ENCODE measurements at places on chromosomes 12 and 14.

DNA sequence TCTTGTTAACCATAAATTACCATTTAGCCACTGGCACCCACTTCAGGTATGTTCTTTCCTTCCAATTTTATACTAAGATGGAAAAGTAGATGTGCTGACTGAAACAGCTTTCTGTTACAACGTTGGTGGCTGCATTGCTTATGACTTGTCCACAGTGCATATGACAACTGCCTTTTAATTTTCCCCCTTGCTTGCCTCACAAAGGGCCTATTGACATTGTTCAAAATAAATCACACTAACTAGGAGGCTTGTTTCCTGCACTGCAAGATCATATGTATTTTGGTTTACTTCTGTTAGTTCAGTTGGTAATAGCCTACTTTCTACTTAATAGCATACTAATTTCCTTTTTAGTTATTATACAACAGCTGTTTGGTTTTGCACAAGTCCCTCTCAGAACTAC lies 55.4 kb downstream of the SCAF11 start:
- no peak for DNase-seq

DNA sequence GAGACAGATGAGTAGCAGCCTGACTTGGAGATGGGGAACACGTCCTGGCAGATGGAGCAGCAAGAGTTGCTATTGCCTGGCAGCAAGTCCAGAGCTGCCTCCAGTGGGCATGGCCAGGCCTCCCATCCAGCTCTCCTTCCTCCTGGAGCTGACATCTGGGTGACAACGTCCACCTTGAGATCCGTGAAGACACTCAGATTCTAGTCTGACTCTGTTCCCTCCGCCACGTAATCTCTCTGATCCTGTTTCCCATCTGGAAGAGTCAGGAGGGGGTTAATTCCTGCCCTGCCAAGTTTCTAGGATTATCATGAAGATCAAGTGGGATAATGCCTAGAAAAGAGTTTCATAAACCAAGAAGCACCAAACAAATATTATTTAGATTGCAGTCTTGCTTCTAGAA lies 65.3 kb upstream of the FAM181A start:
- DNase-seq = no peak

GRCh38 chr14:25041898-25042297 lies 8.0 kb downstream of the STXBP6 start:
- DNase-seq = no peak

- DNase-seq = no peak
Measured at GRCh38 chr12:94187361-94187760, 39.0 kb downstream of the PLXNC1 start.

DNA sequence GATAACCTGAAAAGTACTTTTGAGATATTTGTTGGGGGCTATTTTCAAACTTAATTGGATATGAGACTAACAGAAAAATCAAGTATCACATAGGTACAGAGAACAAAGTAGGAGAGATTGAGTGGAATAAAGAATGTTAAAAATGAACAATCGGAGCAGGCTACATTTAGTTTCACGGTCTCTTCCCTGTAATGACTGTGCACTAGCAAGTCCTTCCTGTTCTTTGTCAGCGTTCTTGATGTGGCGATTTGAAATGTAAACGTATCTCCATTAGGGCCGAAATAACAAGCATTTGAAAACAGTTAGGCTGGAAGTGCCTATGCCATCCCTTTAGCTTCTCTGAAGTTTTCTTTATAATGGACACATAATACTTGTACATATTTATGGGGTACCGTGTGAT lies 31.0 kb downstream of the SLC25A29 start:
- no peak for DNase-seq

- no peak for DNase-seq
Measured at GRCh38 chr12:64944966-64945365, 120.5 kb downstream of the TBC1D30 start.

DNA sequence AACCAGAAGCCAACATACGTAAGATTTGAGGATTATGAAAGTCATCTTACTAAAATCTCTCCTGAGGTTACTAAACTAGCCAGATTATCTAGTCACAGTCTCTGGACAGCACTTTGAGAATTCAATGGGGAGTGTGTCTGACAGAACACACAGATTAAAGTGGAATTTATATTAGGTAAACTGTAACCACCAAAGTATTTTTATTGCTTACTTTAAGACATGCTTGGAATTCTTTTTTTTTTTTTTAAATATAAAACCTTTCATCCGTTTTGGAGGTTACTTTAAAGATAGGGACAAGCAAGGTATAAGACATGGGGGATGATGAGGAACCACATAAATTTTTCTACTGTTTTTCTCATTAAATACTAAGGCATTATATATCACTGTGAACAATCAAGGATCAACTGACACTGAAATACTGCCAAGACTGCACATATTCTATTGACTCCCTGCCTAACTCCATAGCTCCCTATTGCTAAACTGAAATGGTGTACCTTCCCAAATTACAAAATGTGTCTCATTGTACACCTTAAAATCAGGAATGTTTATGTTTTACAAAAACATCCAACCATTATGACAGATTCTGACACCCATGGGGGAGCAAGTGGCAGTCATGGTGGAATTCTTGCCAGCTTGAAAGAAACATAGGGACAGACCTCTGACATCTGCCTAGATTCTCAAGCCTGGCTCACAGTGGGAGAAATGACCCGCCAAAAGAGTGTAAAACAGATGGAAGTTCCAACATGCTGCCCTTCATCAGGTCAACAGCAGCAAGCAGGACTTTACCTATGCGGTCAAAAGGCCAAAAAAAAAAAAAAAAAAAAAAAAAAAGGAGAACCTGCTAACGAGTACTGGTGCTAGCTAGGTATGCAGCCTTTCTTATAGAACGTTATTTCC lies 239.3 kb downstream of the MED13L start:
- no peak for DNase-seq

DNA sequence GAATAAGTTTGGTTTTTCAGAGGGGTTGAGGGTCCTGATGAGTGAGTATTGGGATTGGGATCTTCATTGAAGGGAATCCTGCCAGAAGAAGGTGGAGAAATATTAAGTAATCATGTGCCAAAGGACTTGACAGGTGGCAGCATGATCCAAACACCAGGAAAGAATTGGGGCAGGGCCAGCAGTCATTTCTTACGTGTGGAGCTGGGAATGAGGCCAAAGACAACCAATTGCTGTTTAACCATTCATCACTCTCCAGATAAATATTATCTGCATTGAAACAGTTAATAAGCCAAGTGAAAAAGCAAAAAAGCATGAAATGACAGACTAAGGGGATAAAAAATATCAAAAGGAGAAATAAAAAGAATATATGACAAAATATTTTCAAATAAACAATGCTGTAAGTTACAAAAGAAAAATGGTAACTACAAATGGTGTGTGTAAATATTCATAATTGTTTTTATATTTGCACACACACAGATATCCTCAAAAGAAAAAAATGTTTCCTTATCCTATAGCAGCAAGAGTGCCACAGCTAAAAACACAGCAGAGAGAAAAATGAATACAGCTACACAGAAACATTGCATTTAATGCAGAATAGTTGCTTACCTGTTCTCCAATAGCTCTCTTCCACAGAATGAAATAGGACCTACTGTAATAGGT lies 26.2 kb downstream of the C2CD5 start:
- no peak for DNase-seq

GRCh38 chr12:128078301-128078971 lies 188.5 kb upstream of the TMEM132C start:
- DNase-seq = no peak

- no peak for DNase-seq
Measured at GRCh38 chr14:103519043-103519836, 3.4 kb downstream of the CKB start.

DNA sequence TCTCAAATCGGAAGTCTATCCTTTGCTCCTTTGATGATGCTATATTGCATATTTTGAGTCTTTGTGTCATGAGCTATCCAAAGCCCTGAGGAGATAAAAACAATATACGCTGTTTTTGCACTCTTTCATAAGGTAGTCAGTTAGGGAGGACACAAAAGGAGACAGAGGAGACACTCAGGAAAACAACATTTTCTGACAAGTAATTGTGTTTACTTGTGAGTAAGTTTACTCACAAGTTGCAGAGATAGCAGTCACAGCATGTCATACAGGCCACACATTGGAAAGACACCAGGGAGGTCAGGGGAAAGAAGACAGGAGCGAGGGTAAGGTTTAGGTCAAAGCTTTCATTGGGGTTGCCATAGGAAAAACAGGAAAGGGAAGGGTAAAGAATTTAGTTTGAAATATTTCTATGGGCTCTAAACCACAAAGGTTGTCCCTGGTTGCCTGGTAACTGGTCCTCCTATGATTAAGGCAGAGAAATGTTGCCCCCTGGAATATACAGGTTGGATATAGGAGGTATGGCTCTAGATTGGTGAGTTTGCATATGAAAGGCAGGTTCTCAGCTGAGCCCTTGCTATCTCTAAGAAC lies 7.4 kb upstream of the GABARAPL1 start:
- no peak for DNase-seq

- no peak for DNase-seq
Measured at GRCh38 chr14:32938719-32939253, at the start of gene NPAS3. Gene NPAS3, plus strand, starts transcription at chr14:32938879.

DNA sequence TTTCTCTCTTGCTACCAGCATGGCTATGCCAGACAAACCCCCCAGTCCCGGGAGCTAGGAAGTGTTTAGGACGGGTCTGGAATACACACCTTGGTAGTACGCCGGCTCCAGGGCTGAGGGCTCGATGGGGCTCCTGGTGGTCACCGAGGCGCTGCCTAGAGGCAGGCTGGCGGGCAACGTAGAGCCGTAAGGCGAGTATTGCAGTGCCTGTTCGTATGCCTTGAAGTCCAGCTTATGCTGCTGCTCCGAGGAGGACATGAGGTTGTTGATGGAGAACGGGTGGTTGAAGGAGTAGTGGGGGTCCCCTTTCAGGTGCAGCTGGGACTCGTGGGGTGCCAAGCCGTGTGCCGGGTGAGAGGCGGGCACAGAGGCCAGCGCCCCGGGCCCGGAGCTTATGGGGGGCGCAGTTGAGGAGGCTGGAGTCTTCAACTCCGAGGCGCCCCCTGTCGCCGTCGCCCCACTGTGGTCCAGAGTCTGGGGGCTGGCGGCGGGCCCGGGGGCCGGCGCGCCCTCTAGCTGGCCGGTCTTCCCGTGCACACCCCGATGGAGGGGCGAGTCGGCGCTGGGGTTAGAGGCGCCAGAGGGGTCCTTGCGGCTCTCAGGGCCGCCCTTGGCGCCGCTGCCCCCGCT lies 3.6 kb downstream of the FOXA1 start:
- no peak for DNase-seq

GRCh38 chr12:12138203-12139154 lies 67.7 kb downstream of the BCL2L14 start:
- DNase-seq = no peak

DNA sequence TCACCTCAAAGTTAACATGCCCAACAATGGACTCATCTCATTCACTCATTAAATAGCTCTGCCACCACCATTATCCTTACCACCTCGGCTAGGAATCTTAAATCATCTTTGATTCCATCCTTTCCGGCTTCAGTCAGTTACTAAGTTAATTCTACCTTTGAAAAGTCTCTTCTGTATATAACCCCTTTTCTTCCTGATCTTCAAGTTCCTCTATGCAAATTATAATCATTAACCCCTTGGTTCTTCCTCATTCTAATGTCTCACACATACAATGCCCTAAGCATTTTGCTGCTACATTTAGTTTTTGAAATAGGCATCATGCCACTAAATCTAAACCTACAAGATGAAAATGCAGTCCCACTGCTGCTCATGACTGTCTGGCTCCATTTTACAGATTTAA lies 51.6 kb downstream of the ATP2B1 start:
- no peak for DNase-seq

GRCh38 chr14:91035855-91036254 lies 24.6 kb downstream of the RPS6KA5 start:
- DNase-seq = no peak

DNA sequence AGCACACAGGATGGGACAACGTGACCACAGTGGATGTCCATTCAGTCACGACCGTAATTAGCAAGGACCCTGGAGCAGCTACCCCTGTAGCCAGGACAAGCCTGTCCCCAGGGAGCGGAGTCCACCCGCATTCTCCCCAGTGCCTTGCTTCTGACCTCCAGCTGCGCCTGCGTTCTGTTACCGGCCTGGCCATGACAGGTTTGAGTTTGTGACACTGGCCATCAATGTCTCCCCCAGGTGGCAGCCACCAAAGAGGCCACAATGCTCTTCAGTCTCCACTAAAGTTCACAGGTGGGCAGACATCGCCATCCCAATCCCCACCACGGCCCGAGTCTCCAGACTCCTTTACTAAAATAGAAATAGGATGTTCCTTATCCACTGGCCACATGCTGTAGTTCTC lies 96.7 kb downstream of the TMEM132D start:
- no peak for DNase-seq

GRCh38 chr14:74492776-74493342 lies at the start of gene NPC2:
Gene NPC2, minus strand, starts transcription at chr14:74493305. Its CDS starts 31 bp downstream, at chr14:74493274.
- no peak for DNase-seq

DNA sequence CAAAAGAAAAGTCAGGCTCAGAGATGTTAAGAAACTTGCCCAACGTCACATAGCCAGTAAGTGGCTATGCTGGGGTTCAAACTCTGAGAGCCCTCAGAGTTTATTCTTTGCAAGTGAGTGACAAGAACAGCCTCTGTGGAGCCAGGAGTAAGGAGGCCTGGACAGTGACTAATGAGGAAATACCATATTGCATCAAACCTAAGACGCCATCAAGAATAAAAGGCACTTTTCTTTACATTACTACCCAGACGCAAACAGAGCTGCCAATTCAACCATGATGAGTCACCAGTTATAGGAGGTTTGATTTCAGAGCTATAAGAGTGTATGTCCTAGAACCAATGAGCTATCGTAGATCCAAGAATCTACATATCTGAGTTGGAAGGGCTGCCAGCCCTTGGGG lies 9.4 kb downstream of the TNFRSF1A start:
- no peak for DNase-seq

GRCh38 chr14:87468531-87468930 lies 524.5 kb downstream of the GALC start:
- no peak for DNase-seq

- no peak for DNase-seq
Measured at GRCh38 chr12:57724936-57725740, 13.4 kb downstream of the AGAP2 start.

- no peak for DNase-seq
Measured at GRCh38 chr12:31021181-31021580, 52.5 kb upstream of the DDX11 start.

- no peak for DNase-seq
Measured at GRCh38 chr12:27666510-27666909, 29.7 kb upstream of the REP15 start.

GRCh38 chr12:85623763-85624162 lies 212.4 kb downstream of the RASSF9 start:
- DNase-seq = no peak

- DNase-seq = no peak
Measured at GRCh38 chr14:105210266-105211025, 29.3 kb upstream of the NUDT14 start.

- no peak for DNase-seq
Measured at GRCh38 chr14:101334656-101335055, 226.6 kb upstream of the DIO3 start.

Measured in GM18507 (cell line).